Globus pallidus (tissue), 1 donor: ENCODE measurements at places on chromosomes 1 and 21.

GRCh38 chr1:50157306-50157941 is 48.7 kb downstream of the ELAVL4 start:
- no peak for DNase-seq

GRCh38 chr1:20466273-20466672 is 19.7 kb downstream of the CAMK2N1 start:
- DNase-seq, result no peak

GRCh38 chr1:201267481-201268229 is 15.7 kb upstream of the PKP1 start:
- no peak for DNase-seq

- DNase-seq, result no peak
Measured at GRCh38 chr21:29289317-29289716, 9.4 kb upstream of the BACH1 start.

DNA sequence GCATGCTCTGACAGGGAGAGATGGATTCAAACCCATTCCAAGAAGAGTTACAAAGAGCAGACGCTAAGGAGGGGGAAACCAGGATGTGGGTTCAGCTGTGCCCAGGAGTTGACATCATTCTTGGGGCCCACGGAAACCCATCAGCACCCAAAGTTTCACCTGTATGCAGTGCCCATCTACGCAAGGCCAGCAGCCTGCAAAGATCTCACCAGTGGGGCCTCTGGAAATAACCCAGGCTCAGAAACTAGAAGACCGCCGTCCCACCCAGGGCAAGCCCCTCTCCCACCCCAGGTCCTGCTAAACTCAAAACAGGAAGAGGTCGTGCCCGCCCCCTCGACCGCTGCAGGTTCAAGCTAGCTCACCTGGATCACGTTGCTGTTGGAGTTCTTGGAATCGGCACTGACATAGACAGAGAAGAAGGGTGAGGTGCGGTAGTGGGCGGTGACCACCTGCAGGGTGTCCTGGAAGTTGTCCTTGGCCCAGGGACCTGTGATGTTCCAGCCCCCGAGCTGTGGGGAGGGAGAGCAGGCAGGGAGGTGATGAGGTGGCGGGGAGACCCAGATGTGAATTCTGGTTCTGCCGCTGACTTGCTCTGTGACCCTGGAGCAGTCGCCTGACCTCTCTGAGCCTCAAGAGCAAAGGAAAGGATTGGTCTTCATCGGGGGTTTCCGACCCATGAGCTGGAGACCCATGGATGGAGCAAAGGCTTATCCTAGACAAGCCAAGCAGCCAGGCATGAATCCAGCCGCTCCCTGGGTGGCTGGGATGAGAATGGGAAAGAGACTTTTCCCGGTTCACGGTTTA is 31.7 kb downstream of the ECE1 start:
- no peak for DNase-seq

DNA sequence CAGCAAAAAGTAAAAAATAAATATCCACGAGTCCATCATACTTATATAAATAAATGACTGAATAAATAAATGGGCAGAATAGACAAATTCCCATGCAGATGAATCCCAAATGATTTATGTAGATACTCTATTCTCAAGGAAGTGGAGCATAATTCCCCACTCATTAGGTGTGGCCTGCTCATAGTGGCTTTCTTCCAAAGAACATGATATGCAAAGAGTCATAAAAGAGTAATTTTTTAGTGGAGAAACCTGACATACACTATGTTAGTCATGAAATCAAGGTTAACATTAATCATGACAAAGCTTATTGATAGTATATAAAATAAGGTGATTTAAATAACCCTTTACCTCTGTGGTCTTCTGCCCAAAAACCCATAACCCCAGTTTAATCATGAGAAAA is 298.9 kb downstream of the DPYD start:
- DNase-seq, result no peak

- DNase-seq, result no peak
Measured at GRCh38 chr1:44693159-44693558, 18.6 kb downstream of the ARMH1 start.

DNA sequence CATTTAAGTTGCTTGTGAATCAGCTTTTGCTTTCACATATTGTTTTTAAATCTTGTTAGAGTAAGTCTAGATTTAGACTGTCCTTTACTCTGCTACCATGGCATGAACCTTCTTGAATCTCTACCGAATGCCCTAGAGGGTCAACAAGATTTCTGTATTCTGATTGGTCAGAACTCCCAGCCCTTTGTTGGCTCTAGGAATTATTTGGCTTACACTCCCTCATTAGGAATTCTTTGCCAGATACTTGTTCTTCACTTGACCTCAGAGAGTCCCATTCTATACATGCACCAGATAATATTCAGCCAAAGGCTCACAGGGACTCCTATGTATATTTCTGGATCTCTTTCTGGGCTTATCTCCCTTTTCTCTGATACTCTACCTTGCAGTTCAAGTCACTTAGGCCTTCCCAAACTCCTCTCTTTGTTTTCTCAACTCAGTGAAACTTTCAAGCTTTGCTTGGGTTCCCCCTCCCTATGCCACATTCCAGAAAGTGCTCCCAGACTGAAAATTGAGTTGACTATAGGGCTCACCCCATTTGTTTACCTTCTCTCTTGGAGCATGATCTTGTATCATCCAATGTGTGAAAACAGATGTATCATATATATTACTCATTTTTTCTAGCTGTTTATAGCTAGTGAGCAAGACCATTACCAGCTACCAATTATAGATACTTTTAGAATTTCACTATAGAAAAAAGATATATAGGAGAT is 405.0 kb downstream of the PLPP3 start:
- DNase-seq, result no peak

- DNase-seq, result no peak
Measured at GRCh38 chr1:171513743-171514142, 28.4 kb downstream of the PRRC2C start.

DNA sequence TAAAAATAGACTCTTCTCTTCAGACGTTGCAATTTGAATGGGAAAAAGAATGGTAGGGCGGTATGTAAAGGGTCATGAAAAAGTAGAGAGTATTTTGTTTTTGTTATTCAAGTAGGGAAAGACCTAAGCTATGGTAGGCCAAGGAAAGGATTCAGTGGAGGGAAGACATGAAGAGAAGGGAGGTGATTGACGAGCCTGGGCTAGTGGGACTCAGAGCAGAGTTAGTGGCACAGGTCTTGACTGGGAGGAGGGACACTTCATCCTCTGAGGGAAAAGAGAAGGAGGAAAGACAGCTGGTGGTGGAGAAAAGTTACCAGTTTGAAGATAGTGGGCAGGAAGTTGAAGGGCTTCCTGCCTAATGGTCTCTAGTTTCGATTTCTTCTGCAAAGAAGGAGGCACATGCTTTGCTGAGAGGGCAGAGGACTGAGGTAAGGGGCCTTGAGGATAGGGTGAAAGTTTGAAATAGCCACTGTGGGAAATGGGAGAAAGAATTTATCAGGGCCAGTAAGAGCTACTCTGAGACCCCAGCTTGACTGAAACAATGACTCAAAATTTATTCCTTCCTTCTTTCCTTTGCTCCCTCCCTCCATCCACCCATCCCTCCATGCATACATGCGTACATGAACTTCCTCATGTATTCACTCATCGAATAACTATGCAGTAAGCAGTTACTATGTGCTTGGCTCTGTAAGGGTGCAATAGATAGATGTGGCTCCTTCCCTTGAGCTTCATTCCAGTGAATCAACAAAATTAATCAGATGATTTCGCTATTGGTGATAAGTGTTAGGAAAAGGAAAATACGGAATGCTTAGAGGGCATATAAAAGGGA is 4.2 kb downstream of the CD48 start:
- DNase-seq, result no peak

GRCh38 chr1:232702911-232703310 is 73.0 kb upstream of the SIPA1L2 start:
- no peak for DNase-seq

DNA sequence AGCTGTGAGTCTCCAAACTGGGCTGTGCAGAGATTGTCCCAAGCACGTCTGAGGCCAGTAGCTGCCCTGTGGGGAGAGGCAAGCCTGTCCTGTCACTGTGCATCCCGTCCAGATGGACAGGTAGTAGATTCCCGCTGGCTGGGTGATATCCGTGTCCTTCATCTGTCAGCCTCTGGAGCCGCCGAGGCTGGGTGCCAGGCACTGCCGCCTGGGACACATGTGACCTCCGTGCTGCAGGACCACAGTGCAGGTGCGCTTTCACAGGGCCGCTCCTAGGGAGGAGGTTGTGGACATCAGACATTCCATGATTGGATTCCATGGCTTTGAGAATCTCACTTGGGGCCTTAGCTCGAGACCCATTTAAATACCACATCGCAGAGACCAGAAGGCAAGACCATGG is 4.7 kb downstream of the PDXK start:
- DNase-seq, result no peak

- peak; percentile 36 for DNase-seq
Measured at GRCh38 chr1:179129702-179130473, 48.0 kb downstream of the TOR3A start.

DNA sequence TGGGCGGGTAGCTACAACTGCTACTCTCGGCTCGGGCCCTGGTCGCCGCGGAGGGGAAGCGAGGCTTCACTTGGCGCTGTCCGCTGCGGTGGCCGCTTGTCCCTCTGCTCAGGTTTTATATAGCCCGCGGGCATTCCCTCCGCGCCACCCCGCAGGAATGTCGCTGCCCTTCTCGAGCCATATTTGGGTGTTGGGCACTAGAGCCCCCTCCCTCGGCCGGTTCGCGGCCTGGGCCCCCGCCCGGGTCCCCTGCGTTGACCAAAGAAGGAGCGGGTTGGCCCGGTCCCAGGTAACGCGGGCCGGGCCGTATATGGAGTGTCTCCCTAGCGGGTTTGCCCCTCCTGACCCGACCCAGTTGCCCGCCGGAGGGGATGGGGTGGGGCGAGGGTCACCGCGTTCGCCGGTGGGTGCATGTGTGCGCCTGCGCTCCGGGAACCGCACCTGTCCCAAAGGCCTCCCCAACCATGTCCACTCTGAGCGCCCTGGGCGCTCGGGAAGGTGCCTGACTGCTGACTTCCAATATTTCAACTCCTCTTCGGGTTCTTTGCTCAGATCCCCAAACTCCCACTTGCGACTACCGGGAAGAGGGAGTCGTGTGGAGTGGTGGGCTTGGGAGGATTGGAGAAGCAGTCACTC is at the start of gene ACTA1:
TSS of gene ACTA1 (minus strand) at position 90 of the 636 bp plus-strand sequence. CDS start 979 bp downstream, outside the sequence.
- no peak for DNase-seq

DNA sequence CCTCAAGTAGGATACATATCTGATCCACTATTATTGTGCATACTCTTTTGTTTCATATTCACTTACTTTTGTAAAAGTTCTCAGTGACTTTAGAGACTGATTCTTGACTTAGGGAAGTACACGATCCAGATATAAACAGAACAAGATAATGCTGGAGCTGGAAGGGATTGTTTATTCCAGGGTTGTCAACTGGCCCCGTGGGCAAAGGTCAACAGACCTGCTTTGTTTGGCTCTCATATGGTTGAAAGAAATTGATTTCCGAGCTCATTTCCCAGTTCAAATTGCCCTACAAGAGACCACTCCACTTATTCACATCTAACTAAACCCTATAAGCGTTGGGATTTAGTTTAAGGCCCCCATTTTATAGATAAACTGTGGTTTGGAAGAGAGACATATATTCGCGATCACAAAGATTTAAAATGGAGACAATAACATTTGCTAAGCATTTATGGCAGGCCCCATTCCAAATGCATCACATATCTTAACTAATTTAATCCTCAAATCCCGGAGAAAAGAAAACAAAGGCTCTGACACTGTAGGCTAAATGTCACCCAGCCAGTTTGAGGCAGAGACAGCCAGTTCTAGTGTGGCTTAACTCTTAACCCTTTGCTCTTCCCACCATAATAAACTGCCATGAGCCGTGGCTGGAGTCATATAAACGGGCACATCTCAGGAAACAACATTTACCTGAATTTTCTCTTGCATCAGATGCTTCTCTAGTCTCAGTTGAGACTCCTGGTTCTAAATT is 20.6 kb downstream of the REG4 start:
- no peak for DNase-seq

DNA sequence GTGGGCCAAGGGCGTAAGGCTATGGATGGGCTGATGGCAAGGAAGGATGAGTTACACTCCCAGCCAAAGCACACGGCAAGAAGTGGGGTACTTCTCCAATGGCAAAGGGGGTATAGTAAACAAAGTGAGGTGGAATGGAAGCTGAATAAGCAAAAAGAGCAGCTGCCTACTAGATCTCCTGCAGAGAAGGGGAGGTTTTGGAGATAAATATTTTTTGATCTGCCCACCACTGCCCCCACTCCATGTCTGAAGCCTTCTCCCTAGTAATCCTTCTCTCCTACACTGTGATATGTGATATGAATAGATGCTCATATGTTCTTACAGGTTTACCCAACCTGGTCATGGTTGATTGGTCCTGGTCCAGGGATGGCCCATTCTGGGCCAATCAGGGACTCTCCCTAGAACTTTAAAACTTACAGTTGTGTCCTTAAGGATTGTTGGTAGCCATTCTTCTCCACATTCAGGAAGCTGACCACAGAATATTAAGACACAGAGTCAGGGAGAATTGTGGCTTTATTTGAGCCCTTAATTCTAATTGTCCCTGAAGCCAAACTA is 436.8 kb downstream of the OMA1 start:
- no peak for DNase-seq

DNA sequence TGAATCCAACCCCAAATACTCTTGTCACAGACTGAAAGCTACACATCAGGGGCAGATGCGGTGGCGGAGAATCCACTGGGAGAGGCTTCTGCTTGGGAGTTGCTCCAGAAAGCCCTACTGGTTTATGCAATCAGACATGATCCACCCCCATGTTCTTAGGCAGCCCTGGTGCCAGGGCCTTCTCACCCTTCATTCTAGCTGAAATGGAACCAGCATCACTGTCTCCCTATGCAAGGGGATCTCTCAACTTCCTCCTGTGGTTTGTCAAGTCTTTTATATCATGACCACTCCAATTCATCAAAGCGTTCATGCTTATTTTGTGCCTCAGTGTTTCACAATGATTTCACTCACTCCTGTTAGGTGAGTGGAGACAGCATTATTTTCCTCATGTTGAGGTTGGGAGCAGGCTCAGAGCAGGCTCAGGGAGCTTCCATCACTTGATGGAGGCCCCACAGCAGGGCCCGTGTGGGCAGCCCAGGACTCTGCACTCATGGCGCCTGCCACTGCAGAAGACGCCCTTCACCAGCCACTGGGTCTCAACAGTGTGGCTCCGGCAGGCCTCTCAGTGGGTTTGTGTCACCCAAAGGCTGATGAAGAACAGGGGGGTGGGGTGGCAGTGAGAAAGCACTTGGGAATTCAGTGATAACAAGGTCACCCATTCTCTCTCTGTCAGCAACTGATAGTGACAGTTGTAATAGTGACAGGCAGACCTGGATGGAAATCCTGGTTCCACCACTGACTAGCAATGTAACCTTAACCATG is 67.1 kb downstream of the CD58 start:
- DNase-seq, result no peak

- no peak for DNase-seq
Measured at GRCh38 chr1:152870831-152871730, 7.0 kb upstream of the SMCP start.

GRCh38 chr1:164701189-164701761 is 142.3 kb downstream of the PBX1 start:
- DNase-seq, result no peak

DNA sequence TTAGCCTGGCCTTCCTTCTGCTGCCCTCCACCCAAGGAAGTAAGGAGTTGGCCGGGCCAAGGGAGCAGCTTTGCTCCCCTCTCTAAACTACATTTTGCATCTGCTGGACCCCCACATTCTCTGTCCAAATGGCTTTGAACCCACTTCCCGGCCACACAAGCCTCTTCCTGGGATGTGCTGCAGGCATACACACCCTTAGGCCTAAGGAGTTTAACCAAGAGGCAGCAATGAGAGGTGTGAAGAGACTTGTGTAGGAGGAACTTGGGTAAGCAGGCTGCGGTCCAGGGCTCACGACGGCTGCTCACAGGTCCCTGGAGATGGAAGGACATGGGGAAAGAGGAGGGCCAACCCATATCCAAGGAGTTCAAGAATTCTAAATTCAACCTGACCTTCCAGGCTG is 196.7 kb upstream of the SGIP1 start:
- no peak for DNase-seq
